ENCODE measurements at places on chromosomes 7 and 10. TPM values are rescaled to one million over a fixed set of nuclear protein-coding genes. Genes with fewer than 3 reads are reported as not detected.

Gene JAZF1
- total RNA-seq: 7.5 TPM

DNA sequence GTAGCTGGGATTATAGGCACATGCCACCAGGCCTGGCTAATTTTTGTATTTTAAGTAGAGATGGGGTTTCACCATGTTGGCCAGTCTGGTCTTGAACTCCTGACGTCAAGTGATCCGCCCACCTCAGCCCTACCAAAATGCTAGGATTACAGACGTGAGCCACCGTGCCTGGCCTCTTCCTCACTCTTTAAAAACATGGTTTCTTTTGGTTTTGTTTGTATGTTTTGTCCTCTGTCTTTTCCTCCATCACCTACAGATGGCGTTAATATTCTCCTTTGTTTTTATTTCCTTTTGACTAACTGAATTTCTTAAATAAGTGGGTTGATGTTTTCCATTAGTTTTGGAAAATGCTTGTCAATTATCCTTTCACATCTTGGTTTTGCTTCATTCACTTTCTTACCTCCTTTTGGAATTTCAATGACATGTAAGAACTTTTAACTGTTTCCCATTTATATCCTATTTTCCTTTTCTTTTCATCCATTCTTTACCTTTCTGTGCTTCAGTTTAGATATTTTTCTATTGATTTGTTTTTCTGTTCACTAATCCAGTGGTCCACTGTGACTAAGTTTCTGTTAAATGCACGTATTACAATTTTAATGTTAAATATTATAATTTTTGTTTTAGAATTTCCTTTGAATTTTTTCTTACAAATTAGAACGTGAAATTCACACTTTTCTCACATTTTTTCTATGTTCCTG, 104.1 kb downstream of the ZNF467 start:
- no peaks in the 10 kb centered on the region for H3K4me1 ChIP-seq
- H3K4me3 ChIP-seq: no peak overlapping the region
- H3K36me3 ChIP-seq: no peaks in the 10 kb centered on the region
- H3K27me3 ChIP-seq: no peaks in the 10 kb centered on the region

GRCh38 chr10:28363376-28363775, 60.5 kb upstream of the MPP7 start:
- DNase-seq: no peak
- H3K27me3 ChIP-seq: no peaks in the 10 kb centered on the region
- no peak overlapping the region for H3K27ac ChIP-seq

DNA sequence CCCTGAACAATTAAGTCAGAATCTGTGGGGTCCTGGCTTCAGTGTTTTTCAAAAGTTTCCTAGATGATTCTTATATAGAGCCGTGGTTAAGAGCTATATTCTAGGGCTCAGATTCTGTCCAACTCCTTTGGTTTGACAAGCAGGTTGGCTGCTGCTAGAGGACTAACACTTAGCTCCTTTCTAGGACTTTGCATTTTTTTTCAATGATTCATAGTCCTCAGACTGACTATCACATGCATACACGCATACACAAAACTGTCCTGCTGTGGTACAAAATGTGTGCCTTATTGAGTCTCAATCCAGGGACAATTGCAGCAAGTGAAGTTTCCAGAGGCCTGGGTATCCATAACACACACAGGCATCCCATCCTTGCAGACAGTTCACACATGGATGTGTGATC, 392.0 kb downstream of the NRG3 start:
- H3K4me1 ChIP-seq: no peaks in the 10 kb centered on the region
- H3K36me3 ChIP-seq: no peaks in the 10 kb centered on the region
- no peak for DNase-seq
- no peaks in the 10 kb centered on the region for H3K27me3 ChIP-seq

DNA sequence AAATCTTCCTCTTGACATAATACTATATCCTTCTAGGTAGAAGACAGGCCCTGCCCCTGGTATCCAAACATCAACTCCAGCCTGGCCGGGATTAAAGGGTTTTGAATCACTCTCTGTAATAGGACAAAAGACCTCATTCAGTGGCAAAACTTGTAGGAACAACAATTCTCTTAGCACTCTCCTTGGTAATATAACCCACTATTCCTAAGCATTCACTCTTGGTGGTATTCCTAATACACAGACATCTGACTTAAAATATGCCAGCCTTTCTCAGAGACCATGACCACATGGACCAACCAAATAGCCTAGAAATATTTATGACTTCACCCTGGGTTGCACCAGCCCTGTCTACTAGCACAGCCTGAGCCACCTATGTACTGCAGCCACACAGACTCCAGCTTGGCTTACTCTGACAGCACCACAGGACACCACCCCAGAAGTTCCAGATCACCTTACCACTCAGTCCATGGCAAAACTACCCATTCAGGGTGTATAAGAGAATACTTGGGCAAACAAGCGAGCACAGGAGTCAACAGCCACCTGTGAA, 244.9 kb upstream of the NEBL start:
- H3K36me3 ChIP-seq: no peaks in the 10 kb centered on the region
- no peaks in the 10 kb centered on the region for H3K27me3 ChIP-seq
- H3K4me3 ChIP-seq: no peak overlapping the region

- H3K36me3 ChIP-seq: peaks cover 88% of the 10 kb centered on the region
- no peak overlapping the region for H3K4me3 ChIP-seq
- H3K4me1 ChIP-seq: no peaks in the 10 kb centered on the region
- H3K27ac ChIP-seq: no peak overlapping the region
- no peaks in the 10 kb centered on the region for H3K27me3 ChIP-seq
Measured at GRCh38 chr7:152158801-152159587, 133.5 kb downstream of the GALNT11 start.

DNA sequence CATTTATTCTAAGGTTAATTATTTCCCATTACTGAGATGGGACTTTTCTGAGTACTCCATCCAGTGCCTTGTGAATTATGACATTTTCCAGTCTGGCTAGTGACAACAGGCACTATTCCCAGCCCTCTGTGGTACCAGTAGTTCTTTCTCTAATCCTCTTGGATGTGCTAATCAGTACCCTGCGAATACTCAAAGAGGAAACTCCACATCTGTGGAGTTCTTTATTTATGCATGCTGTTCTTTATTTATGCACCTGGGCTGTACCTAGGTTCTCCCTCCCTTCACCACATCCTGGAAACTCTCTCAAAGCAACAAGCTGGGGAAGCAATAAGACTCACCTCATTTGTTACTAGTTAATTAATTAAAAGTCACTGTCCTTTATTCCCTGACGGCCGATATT, 83.5 kb downstream of the TSPAN12 start:
- H3K4me1 ChIP-seq: no peaks in the 10 kb centered on the region
- no peak overlapping the region for H3K27ac ChIP-seq
- no peaks in the 10 kb centered on the region for H3K36me3 ChIP-seq
- no peak overlapping the region for H3K4me3 ChIP-seq
- no peak for DNase-seq

Measured in right lobe of liver (tissue), 6 donors.